ENCODE measurements at places on chromosomes 3 and 15.

DNA sequence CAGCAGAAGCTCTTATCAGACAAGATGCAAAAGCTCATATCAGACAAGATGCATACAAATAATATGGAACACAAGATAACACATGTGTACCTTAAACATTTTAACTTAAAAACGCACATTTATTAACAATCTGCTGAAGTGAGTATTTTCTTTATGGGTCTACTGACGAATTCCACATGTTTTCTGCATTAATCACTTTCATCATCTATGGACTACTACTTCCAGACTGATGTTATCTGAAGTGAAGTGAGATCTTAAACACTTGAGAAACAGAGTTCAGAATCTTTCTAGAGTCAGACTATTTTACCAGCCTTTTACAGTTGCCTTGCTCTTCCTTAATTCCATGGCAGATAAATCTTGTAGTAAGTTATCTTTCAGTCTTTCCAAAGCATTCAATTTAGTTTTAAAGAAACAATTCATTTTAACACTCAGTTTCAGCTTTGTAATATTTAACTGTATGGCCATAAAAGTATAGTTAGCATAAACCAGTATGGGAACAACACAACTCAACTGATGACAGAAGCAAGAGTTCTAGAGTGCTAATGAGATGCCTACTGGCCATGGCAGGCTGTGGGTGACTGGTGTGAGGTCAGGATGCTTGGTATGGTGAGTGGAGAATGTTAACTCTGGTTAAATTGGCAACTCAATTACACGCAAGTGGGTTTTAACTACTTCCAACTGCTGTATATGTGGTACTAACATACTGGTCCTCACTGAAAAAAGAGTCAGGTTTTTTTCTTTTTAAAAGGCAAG, 9.8 kb downstream of the CMTM6 start:
- DNase-seq = no peak

DNA sequence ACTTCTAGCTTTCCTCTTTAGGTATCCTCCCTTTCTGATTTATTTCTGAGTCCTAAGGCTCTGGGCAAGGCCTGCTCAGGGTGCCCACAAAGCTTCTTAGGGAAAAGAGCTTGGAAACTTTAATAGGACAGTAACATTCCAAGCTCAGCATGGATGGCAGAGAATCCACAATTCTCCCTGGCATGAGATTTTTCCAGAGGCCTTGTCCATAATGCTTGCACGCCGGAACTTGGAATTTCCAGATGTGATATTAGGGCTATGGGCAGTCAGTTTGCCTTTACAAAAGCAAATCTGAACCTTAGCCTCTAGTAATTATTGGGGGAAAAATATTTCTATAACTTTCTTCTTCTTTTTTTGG, 139.0 kb upstream of the RBMS3 start:
- no peak for DNase-seq

GRCh38 chr3:158573714-158574113, 2.7 kb downstream of the MLF1 start:
- DNase-seq = no peak

GRCh38 chr3:177838766-177839350, 641.6 kb upstream of the TBL1XR1 start:
- no peak for DNase-seq

DNA sequence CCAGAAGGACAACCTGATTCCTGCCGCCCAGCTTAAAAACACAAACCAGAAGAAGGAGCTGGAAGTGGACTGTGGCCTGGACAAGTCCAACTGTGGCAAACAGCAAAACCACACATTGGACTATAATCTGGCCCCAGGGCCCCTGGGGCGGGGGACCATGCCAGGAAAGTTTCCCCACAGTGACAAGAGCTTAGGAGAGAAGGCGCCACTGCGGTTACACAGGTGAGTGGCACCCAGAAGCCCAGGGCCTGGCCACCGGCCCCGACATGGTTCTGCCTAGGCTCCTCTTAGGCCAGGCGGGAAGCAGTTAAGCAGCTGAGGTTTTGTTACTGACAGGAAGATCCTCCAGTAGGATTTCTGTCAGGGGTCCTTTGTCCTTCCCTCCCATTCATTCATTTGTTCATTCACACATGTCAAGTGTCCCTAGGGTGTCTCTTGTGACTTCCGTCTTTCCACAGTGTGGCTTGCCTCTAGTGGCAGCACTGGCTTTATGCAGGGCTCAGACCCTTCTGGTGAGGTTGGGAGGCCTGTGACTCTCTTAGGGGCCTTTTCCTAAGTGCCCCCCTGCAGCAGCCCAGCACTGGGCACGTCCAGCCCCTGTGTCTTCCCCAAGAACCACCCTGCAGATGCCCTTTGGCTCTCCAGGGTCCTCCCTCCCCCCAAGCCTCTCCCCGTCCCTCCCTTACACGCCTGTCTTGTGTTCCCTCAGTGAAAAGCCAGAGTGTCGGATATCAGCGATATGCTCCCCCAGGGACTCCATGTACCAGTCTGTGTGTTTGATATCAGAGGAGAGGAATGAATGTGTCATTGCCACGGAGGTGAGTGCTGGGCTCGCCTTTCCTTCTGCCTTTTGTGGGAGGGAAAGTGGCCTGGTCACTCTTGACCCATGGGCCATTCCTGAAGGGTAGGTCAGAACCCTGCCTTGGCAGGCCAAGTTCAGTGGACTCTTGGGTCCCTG, 7.8 kb downstream of the DLL4 start:
- no peak for DNase-seq

GRCh38 chr3:128617557-128618397, 32.8 kb downstream of the RPN1 start:
- DNase-seq = peak; percentile 87

Data from Caki2 (cell line).